ENCODE measurements at places on chromosomes 3 and 15.
A peak's percentile ranks its signal among the peaks of the same experiment; 100 is the strongest.

DNA sequence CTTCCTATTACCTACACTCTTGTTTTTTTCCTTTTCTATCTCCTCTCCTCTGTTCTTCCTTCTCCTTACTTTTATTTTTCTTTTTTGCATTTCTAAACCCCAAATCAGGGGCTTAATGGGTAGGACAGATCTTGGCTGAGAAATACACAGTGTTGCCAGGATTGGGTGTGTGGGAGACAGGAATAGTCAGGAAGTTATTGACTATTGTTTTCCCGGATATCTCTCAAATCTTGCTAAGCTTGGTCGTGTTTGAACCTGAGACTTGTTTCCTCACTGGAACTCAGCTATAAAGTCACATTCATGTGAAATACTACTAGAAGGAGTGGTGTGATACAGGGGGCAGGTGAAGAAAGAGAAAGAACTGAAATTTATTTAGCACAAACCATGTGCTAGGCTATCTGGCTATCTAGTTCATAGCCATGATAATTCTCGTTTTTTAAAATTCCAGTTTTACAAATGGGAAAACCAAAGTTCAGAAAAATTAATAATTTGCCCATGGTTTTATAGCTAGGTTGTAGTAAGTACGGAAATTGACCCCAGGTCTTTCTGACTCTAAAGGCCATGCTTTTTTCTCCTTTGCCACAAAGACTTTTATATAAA lies 343.2 kb upstream of the UMPS start:
- no peak for ATAC-seq

DNA sequence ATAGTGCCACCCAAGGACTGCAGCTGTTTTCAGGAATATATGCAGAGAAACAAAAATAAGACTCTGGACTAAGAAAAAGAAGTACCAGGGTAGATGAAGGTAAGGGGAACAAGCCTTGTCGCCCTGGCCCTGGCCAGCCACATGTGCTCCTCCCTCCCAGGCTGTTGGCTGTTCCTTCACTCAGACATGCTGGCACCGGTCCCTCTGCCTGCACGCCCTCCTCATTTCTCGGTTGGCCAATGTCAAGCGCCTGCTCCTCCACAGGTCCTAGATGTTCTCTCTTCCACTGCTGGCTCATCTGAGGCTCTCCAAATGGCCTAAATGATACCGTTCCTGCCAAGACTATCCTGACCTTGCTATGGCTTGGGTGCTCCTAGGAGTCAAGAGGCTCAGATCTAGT lies 288.4 kb upstream of the LYSMD4 start:
- ATAC-seq = no peak

GRCh38 chr3:14862303-14862660 lies 43.5 kb downstream of the FGD5 start:
- no peak for ATAC-seq

DNA sequence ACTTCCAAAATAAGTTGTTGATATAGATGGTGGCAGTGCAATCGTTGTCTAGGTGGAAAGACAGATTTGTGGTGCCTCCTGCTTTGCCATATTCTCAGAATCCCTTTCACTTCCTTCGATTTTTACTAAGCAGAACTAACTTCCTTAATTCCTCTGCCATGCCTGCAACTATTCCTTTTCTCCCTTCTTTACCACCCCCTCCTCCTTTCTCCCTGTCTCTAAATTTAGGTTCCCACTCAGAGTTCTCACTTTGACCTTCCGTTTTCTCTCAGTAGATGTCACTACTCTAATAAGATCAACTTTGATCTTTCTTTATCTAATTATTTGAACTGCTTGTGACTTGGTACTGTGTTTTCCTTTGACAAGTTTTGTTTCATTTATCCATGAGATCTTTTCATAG lies 351.2 kb downstream of the LPP start:
- no peak for ATAC-seq

DNA sequence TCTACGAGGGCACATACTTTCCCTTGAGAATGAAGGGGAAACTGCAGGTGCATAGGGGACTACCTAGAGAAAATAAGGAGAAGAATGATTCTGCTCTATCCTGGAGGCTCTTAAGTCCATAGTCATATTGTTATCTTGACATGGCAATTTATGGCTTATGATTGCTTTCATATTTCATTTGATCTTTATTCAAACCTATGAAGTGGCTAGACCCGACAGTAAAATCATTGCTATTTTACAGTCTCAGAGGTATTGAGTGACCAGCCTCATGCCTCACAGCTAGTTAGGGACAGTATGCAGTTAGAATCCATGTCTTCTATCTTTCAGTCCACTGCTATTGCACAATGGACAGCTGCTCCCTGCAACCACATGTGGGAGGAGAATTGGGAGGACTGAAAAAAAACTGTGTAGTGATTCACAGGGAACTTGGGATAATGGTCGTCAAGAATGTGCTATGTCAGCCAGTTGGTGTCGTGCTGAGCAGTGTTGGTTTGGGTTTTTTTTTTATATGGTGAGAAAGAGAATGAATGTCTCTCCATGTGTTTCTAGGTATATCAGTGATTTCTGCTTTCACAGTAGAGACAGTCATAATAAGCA lies 63.2 kb upstream of the SPPL2A start:
- ATAC-seq = peak; percentile 62

GRCh38 chr15:82554351-82554750 lies 14.1 kb upstream of the RPS17 start:
- peak; percentile 72 for ATAC-seq

DNA sequence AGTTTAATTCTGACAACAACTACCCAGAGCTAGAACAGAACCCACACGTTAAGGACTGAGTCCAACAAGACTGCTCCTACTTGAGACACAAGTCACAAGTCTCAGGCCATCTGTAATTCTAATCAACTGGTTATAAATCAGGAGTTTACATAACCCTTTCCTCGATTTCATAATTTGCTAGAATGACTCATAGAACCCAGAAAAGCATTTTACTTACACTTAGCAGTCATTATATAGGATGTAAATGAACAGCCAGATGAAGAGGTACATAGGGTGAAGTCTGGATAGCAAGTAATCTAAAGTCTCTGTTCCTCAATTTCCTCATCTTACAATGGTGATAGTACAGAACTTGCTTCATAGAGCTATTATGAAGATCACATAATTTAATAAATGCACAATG lies 1018.2 kb downstream of the DIPK2A start:
- no peak for ATAC-seq

Data from esophagus mucosa (tissue), 1 donor.